ENCODE measurements at places on chromosomes 13 and 19. TPM values are rescaled to one million over a fixed set of nuclear protein-coding genes. Genes with fewer than 3 reads are reported as not detected.

The ADAT3 gene
- total RNA-seq = 1.5 TPM

The AMH gene
- total RNA-seq = 0.59 TPM

The DAND5 gene
- total RNA-seq = not detected

The C19orf81 gene
- total RNA-seq = not detected

The LHB gene
- not detected for total RNA-seq

The FCER2 gene
- not detected for total RNA-seq

The RASAL3 gene
- under 0.01 TPM for total RNA-seq

The FFAR1 gene
- total RNA-seq = not detected

The CCDC194 gene
- not detected for total RNA-seq

The TTC9B gene
- total RNA-seq = not detected

The BIVM gene
- total RNA-seq = 44.9 TPM

The VSTM1 gene
- not detected for total RNA-seq

The PSG2 gene
- total RNA-seq = not detected

The RXFP2 gene
- total RNA-seq = not detected

The FAM83E gene
- total RNA-seq = 0.30 TPM

The DNMT1 gene
- total RNA-seq = 71.1 TPM

The ERICH6B gene
- not detected for total RNA-seq

The ZNF471 gene
- 5.3 TPM for total RNA-seq

The SLC6A16 gene
- 0.14 TPM for total RNA-seq

The SACS gene
- 143 TPM for total RNA-seq

The SERTM1 gene
- 0.05 TPM for total RNA-seq

The NDUFB7 gene
- total RNA-seq = 97.1 TPM

The SEMA6B gene
- total RNA-seq = 0.30 TPM

The CERS1 gene
- 2.7 TPM for total RNA-seq

The NCR1 gene
- not detected for total RNA-seq

The NKPD1 gene
- under 0.01 TPM for total RNA-seq

The ARHGEF1 gene
- total RNA-seq = 22.3 TPM

The SIGLEC14 gene
- total RNA-seq = not detected

The DOHH gene
- 11.7 TPM for total RNA-seq

The FBXO27 gene
- 6.4 TPM for total RNA-seq

The MKNK2 gene
- total RNA-seq = 102 TPM

The PRODH2 gene
- not detected for total RNA-seq

The KIR2DL3 gene
- not detected for total RNA-seq

The CGB8 gene
- not detected for total RNA-seq

The MCF2L gene
- under 0.01 TPM for total RNA-seq

The HIPK4 gene
- 0.14 TPM for total RNA-seq

The IGFL1 gene
- total RNA-seq = not detected

The RPL36 gene
- 215 TPM for total RNA-seq

The ZNF490 gene
- 11.6 TPM for total RNA-seq

The ARRDC2 gene
- 6.8 TPM for total RNA-seq

The PINLYP gene
- 0.30 TPM for total RNA-seq

The PTGER1 gene
- total RNA-seq = 5.6 TPM

Measured in smooth muscle cell of the umbilical artery (primary cell).